ENCODE measurements at places on chromosomes 6 and 20.

- DNase-seq = no peak
These were observed 7.7 kb downstream of the TTBK1 start for GRCh38 chr6:43250992-43251373.

GRCh38 chr6:30601815-30602641 lies 15.0 kb downstream of the PPP1R10 start:
- no peak for DNase-seq

DNA sequence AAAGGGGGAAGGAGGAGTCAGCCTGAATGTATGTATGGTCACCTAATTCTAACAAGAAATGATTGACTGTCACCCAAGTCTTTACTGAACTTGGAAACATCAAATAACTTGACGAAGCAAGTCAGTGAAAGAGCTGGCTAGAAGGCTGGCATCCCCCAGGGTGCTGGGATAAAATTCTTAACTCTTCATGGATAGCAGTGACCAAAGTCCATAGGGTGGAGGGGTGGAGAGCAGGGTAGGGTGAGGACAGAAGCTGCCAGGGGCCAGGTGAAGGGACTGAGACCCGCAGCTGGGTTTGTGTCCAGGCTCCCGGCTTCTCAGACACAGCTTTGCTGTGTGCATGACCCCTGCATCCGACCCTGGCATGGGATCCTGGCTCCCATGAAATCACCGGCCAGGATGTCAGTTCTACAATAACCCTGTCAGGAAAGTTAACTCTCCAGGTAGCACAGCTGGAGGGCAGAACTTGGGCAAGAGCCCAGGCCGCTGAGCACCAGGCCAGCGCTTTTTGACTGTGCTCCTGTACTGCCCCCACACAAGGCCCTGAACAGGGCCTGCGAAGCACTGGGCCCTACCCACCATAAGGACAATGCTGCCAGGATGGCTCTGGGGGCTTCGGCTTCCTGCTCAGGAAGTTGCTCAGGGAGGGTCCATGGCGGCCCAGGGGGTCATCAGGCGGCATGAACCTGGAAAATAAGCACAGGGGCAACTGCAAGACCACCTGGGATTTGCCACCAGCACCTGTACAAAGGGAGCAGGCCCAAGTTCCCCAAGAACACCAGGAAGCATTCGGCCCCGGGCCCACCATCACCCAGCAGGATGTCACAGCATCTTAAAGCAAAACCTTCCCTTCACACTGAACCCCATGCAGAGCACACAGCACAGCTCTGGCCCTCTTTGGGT lies 32.5 kb downstream of the ZC3H12D start:
- DNase-seq = no peak

- no peak for DNase-seq
These were observed 46.0 kb upstream of the TOP1 start for GRCh38 chr20:40982415-40983145.

GRCh38 chr6:31113861-31114540 lies 599 bp upstream of the PSORS1C1 start:
- no peak for DNase-seq

GRCh38 chr6:14384175-14384949 lies 266.8 kb downstream of the CD83 start:
- DNase-seq = no peak

GRCh38 chr20:49635166-49635565 lies 67.2 kb upstream of the PTGIS start:
- DNase-seq = no peak

- DNase-seq = no peak
These were observed 199.4 kb upstream of the ZNF217 start for GRCh38 chr20:53792946-53793536.

DNA sequence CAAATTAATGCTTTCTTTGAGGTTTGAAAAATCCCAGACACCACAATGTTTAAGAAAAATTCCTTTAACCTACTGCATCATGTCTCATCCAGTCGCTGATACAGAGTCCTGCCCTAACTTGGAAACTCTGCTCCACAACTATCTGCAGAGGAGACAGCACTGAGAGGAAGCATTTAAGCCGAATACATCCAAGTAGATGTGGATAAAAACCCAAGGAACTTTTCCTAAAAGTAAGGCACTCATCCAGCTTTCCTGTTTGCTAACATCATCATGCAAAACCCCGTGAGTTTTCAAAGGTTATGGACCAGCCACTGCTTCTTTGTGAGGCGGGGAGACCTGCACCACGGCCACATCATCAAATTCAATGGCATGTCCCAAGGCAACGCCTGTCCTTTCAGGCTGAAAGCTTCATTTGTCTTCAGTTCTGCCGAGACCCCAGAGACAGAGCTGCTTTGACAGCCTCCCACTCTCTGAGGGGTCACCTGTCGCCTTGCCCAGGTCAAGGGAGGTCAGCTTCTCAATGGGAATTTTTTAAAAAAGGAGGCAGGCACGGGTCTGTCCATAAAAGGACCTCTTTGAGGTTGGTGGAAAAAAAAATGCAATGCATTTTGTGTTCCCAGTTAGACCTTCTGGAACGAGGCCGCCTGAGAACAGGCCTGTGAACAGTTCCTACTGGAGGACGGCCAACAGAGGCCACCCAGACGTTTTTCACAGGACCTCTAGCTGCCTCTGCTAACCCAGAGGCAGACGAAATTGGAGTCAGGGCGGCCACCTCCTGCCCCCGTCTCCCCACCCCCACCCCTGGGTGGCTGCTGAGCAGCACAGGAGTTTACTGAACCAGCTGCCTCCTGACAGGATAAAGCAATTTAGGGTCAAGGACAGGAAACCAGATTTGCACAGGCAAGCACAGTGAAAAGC lies 142.5 kb upstream of the HDDC2 start:
- DNase-seq = no peak

DNA sequence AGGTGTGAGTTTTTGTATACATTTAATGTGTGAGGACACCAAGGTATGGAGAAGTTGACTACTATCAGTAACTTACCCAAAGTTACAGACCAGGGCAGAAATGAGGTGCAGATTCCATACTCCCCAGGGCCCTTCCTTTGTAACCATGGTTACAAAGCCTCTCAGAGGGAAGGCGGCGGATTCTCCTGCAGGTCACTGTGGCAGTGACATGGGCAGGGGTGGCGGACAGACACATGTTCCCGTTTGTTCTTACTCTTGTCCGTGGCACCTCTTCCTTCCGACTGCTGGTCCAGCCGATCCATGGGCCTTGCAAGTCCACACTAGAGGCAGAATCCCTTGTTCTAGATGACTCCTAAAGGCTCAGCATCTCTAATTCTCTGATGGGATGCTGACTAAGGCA lies 43.0 kb downstream of the PDYN start:
- no peak for DNase-seq

DNA sequence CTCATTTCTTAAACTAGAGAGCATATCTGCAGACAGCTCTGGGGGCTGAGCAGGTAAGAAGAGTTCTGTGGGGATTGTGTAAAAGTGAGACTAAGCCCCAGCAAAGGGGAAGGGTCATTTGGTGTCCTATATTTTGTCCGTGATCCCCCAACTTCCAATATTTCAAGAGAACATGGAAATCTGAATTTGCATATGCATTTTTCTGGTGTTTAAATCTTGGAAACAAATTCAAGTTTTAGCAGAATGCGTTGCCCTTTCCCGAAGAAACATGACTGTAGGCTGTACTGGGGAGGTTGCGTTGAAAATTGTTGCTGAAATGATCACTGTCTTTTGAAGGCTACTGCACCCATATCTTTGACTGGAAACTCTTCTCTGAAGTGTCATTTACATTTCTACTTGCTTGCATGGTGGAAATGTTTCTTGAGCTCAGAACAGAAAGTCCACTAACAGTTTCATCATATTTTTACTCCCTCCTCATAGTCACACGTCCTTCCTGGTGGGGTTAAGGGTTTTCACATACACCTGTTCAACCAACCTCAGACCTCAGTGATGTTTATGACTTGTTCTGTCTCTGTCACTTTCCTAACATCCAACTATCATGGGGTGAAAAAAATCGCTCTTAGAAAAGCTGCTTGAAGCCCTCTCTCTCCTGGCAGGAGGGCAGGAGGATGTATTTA lies 140.3 kb downstream of the BCAS1 start:
- no peak for DNase-seq

DNA sequence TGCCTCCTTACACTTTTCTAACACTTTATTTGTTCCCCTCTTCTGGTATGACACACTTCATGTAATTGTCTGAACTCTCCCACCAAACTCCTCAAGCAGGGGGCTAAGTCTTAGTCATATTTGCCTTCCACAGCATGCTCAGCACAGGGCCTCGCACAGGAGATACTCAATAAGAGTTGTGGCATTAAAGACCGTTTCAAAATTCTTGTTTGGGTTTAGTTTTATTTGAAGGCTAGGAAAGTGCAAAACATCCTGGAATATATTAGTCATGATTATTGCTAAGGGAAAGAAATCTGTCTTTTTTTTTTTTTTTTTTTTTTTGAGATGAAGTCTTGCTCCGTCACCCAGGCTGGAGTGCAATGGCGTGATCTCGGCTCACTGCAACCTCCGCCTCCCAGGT lies 137.6 kb upstream of the ECI2 start:
- no peak for DNase-seq

GRCh38 chr20:44532259-44532980 lies 10.6 kb upstream of the SERINC3 start:
- no peak for DNase-seq

- DNase-seq = no peak
These were observed 614.2 kb upstream of the NRSN1 start for GRCh38 chr6:23511817-23512216.

DNA sequence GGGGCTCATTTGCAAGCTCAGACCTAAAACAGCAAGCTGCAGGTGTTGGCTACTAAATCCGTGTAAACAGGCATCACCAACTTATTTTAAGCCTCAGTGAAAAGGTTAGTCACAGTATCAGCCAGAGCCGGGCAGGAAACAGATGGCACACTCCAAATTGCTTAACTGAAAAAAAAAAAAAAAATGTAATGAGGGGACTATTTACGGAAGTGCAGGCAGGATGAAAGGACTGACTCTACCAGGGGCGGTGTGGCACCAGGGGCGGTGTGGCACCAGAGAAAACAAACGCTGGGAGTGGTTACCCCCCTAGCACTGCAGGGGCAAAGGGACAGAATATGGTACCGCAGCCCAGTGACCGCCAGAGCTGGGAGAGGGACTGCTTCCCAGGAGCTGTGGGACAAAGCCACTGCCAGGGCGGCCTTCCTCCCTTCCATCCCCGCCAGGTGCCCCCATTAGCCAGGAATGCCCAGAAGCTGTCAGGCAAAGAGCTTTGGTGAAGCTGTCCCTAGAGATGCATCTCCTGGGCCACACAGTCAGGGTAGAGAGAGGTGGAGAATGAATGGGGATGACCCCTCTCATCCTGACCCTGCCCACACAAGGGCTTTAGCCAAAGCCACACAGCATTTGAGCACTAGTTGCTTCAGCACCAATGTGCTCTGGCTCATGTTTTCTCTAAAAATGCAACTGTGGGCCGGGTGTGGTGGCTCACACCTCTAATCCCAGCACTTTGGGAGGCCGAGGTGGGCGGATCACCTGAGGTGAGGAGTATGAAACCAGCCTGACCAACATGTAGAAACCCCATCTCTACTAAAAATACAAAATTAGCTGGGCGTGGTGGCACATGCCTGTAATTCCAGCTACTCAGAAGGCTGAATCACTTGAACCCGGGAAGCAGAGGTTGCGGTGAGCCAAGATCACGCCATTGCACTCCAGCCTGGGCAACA lies 39.6 kb upstream of the GFOD1 start:
- DNase-seq = peak; percentile 19

GRCh38 chr6:117481278-117481925 lies 1.1 kb upstream of the DCBLD1 start:
- DNase-seq = peak; percentile 41

DNA sequence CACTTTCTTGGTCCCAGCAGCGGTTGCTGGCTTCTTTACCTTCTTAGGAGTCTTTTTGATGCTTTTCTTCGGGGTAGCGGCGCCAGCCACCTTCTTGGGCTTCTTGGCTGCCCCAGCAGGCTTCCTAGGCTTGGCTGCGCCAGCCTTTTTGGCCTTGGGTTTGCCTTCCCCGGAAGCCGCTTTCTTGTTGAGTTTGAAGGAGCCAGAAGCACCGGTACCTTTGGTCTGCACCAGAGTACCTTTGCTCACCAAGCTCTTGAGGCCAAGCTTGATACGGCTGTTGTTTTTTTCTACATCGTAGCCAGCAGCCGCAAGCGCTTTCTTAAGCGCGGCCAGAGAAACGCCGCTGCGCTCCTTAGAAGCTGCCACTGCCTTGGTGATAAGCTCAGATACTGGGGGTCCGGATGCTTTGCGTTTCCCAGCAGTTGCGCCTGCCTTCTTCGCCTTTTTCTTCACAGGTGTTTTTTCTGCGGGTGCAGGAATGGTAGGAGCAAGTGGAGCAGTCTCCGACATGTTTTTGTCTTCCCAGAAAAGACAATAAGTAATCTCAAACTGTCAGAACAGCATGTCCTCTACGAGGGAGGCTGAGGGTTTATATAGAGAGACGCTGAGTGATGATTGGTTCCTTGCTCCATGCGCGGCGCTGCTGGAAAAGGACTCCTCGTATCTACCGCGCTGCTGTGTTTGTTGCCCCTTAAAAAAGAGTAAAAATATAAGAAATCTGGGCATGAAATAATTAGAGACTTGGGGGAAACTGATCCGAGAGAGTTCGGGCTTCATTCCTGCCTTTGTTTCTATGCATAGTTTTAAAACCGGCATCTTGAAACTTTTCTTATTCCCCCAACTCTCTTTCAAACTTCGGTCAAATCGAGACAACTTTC lies 130.3 kb upstream of the BTN3A2 start:
- DNase-seq = peak; percentile 53

DNA sequence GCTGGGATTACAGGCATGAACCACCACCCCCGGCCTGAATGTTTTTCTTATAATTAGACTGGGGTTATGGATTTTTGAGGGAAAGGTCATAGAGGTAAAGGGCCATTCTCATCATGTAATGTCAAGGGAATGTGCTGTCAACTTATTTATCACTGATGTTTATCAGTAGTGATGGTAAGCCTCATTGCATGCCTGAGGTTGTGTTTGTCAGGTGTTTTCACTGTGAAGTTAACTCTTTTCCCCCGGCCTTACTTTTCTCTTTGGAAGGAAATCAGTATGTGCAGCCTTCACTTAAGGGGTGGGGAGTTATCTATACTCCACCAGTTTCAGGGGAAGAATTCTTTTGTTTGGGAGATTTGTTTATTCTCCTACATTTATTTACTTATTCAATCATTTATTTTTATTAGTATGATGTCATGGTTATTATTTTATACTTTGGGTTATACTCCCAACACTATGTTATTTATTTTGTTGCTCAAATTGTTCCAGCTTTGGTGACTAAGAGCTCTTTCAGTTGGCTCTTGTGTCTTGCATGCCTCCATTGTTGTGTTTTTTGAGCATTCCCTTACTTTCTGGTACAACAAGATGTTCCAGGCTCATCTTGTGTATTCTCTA lies 2.8 kb upstream of the SLC17A5 start:
- DNase-seq = no peak

DNA sequence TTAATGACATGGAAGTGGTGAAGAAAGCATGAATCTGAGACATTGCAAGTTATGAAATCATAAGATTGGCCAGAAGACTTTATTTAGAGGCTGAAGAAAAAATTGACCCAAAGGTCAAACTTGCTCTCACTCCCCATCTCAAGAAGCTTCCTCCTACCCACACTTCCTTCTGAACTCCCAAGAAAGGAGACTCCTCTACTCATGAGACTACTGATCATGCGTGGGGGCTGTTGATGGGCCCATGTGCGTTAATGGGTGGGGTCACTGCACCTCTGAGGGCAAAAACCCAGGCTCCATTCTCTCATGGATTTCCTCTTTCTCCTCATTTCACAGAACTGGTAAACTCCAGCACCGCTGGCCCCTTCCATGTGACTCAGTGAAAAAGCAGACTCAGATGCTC lies 470.6 kb upstream of the ARID1B start:
- no peak for DNase-seq

All from activated CD8-positive, alpha-beta memory T cell treated with anti-CD3 and anti-CD28 coated beads, Interleukin-2, amount 50 U/mL, for 4 hours (primary cell).